ENCODE measurements at places on chromosomes 6 and 20.

DNA sequence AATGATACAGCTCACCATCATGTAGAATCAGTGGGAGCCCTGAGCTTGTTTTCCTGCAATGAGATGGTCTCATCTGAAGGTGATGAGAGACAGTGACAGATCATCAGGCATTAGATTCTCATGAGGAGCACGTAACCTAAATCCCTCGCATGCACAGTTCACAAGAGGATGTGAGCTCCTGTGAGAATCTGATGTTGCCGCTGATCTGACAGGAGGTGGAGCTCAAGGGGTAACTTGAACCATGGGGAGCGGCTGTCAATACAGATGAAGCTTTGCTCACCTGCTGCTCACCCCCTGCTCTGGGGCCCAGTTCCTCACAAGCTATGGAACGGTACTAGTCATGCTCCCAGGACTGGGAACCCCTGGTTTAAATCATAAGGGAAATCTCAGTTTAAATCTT lies 89.2 kb downstream of the THBS2 start:
- DNase-seq, result no peak

GRCh38 chr6:25454136-25454535 lies 175.0 kb downstream of the CARMIL1 start:
- DNase-seq, result no peak

DNA sequence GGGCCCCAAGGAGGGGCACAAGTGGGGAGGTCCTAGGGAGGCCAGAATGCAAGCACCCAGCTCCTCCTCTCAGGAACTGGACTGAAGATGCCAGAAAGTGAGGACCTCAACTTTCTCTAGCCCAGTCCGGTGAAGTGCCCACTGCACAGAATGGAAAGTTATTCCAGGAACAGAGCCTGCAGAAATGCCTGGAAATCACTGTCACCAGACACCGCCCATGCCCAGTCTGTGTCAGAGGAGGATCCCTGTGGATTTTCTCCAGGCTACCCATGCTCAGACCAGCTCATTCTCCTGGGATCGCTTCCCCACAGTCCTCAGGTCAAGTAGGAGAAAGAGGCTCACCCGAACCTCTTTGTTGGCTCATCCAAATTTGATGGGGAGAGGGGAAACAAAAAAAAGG lies 6.5 kb downstream of the PRPH2 start:
- DNase-seq, result no peak

DNA sequence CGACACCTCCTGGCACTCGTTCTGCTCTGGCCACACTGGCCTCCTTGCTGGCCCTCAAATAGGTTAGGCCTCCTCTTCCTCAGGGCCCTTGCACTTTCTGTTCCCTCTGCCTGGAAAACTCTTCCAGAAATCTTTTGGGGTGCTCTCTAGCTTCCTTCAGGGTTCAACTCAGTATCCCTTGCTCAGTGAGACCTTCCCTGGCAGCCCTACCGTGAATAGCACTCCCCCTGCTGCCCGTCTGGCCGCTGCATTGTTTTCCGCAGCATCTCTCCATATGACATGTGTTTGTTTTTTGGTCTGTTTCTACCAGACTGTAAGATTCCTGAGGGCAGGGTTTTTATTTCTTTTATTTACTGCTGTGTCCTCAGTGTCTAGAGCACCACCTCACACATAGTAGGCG lies 6.7 kb downstream of the DDX27 start:
- no peak for DNase-seq

GRCh38 chr6:56017198-56017597 lies 141.8 kb upstream of the BMP5 start:
- no peak for DNase-seq

DNA sequence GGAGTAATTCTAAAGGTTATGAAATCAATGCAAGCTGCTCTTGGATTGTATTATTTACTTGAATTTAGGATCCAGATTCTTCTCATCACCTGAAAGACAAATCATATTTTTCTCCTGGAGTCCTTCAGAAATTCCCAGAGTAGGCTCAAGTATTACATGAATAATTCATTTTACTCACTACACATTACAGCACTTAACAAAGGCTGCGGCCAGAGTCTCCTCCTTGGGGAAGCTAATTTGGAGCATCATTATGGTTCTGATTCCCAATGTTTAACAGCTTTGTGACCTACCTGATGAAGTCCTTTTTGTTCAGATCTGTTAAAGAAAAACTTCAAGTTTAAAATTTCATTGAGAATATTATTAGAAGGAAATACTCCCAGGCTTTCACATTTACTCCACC lies 28.7 kb downstream of the GRIK2 start:
- no peak for DNase-seq

DNA sequence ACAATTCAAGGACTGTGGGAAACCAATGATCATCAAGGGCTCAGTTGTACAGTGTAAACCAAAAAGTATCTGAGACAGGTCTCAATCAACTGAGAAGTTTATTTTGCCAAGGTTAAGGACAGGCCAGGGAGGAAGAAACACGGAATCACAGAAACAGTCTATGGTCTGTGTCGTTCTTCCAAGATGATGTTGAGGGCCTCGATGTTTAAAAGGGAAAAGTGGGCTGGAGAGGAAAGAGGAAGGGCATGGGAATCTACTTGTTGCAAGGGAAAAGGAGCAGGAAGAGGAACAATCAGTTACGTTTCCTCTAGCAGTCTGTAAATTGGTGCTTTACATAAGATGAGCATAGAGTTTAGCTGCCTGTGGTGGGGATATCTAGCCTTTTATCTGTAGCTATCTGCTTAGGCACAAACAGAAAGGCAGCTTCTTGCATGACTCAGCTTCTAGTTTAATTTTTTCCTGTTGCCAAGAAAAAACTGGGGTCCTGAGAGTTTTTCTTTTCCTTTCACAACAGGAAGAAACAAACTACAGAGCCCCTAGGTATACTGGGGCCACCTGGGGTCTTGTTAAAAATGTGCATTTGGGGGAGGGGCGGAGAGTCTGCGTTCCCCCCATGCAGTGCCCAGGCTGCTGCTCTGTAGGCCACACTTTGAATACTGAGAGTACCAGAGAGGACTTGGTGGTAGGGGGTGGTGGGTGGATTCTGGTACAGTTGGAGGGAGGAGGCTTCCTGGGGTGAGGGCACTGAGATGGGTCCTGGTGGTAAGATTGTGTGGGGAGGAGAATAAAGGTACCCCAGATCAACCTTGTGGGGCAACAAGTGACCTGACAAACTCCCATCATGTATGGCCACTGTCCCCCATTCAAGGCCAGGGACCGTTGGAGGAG lies 35.3 kb upstream of the EZR start:
- no peak for DNase-seq

- DNase-seq, result no peak
These were observed 63.2 kb downstream of the PDSS2 start for GRCh38 chr6:107396211-107396610.

DNA sequence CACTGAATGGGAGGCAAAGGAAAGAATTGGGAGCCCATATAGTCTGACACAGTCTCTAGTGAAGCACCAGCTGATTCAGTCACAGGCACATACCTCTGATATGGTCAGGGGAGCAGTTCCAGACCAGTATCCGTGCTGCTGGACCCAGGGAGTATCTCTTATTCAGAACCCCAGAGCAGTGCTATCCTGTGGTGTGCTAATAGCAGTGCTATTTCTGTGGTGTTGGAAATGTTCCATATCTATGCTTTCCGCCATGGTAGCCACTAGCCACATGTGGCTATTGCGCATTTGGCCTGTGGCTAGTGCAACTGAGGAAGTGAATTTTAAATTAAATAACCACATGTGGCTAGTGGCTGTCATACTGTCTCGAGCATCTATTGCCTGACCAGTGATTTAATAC lies 11.0 kb downstream of the SCUBE3 start:
- no peak for DNase-seq

- no peak for DNase-seq
These were observed 1.4 kb upstream of the PPP1R18 start for GRCh38 chr6:30687659-30688431.

DNA sequence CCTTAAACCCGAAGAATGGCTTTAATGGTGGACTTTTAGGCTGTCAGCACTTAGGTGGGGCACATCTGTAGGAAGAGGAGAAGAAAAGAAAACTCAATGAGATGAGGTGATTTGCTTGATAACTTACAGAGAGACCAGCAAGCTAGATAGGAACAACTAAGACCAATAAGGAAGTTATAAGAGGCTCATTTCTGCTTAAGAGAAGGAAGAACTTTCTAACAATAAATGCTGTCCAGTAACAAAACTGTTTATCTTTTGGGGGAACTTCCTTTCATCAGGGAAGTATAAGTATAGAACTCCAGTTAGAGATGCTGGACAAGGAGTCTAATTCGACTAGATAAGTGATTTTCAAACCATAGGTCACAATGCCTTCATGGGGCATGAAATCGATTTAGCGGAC lies 107.2 kb upstream of the SIRPA start:
- no peak for DNase-seq

- no peak for DNase-seq
These were observed 70.8 kb downstream of the PSMG4 start for GRCh38 chr6:3329393-3330051.

DNA sequence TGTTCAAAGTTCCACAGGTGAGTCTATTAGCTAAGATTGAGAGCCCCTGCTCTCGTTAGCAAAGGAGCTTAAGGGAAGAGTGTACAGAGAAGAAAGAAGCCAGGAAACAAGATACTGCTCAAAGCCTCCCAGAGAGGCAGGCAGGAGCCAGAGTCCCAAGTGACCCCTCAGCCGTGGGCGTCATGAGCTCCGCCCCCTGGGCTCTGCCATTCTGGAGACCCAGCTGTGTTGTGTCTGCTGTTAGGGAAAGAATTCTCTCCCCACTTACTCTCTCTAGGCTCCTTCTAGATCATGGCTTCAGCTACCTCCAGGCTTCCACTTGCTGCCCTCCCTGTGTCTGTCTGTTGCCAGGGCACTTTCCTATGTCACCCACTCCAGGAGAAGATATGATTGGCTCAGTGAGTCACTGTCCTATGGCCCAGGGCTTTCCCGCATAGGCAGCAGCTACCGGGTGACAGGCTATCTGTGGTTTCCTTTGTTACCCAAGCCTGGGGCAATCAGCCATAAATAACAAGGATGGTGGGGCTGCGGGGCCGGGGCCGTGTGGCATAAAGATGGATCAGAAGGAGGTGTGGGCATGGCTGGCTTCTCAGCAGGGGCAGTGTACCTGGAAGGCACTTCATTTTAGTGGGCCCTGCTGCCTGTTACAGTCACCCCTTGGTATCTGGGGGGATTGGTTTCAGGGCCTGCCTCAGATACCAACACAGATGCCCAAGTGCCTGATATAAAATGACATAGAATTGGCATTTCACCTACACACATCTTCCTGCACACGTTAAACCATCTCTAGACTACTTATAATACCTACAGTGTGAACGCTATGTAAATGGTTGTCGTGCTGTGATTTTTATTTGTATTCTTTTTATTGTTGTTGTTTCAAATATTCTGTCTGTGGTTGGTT lies 118.9 kb downstream of the ARMC2 start:
- no peak for DNase-seq

DNA sequence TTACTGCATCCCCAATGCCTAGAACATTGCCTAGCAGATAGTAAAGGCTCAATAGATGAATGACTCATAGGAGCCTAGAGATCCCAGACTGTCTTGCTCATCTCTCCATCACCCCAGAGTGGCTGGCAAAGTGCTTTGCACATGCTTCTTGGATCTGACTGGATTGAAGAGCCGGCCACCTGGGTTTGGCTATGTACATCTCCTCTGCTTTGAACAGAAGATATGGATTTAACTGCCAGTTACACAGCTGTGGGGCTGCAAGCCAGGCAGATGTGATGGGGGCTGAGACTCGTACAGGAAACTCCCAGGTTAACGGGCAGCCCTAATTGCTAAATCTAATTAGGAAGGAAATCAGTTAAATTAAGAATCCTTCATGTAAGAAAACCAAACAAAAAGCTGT lies 28.6 kb downstream of the MYLIP start:
- no peak for DNase-seq

- no peak for DNase-seq
These were observed 22.7 kb upstream of the MCM3 start for GRCh38 chr6:52306972-52307870.

- no peak for DNase-seq
These were observed 451.7 kb downstream of the GRIK2 start for GRCh38 chr6:101845172-101845571.

DNA sequence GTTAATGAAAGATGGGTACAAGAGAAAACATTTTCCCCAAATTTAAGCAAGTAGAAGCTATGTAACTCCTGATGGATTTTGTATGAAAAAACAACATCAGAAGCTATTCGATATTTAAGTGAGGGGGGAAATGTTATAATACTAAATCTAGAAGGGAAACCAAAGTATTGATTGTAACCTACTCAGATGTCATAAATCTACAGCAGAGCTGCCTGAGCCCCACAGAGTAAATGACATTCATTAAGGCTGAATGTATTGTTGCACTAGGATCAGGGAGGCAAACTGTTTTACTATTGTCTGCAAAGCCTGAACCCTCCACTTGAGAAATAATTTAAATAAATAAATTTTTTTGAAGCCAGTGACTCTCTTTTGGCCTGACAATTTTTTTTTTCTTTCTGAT lies 19.3 kb downstream of the ANKRD6 start:
- no peak for DNase-seq

DNA sequence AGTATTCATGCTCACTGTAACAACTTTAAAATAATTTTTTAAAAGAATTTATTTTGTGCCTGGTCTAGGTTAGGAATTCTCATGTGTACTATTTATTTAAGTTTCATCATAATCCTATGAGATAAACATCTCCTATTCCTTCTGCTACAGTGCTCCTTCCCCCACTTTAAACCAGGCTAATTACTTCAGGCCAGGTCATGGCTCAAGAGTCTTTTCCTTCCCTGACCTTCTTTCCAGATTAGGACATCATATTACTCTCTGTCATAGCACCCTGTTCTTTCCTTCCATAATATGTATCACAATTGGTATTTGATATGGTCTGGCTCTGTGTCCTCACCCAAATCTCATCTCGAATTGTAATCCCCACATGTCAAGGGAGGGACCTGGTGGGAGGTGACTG lies 239.0 kb downstream of the BTBD9 start:
- no peak for DNase-seq

DNA sequence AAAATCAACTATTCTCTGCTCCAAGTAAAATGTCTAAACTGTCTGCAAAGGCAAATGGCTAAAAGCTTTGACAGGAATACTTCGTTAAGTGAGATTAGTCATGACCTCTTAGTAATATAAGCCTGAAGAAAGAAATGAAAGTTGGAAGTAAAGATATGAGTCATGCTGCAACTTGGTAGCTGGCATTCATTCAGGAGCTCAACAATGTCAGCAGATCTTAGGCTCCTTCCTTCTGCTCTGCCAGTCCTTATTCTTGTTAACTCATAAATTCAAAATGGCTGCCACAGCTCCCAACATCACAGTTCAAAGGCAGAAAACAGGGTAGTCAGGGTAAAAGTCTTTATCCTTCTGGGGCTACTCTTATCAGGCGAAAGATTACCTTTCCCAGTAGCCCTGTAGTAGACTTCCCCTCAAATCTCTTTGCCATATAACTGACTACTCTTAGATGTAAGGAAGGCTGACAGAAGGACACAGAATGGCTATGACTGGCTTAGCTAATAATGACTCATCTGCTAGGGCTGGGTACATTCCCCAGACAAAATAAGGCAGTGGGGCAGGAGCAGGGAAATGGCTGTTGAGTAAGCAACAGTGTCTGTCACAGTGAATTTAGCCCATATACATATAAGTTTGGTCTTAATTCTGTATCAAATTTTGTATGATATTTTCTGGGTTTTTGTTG lies 24.4 kb upstream of the C6orf62 start:
- peak; percentile 39 for DNase-seq

- no peak for DNase-seq
These were observed 29.4 kb upstream of the TAGAP start for GRCh38 chr6:159074120-159074684.

Measured in GM20000 (cell line).